ENCODE measurements at places on chromosomes 3 and 15. TPM values are rescaled to one million over a fixed set of nuclear protein-coding genes. Genes with fewer than 3 reads are reported as not detected.

The CXCR6 gene
- total RNA-seq, result 1.6 TPM

The PCSK6 gene
- 0.83 TPM for total RNA-seq

The ERICH6 gene
- total RNA-seq, result not detected

The LRRC15 gene
- not detected for total RNA-seq

The IMPDH2 gene
- total RNA-seq, result 769 TPM

The KLHL40 gene
- total RNA-seq, result not detected

GRCh38 chr15:72227192-72227586, 3.8 kb downstream of the PKM start:
- peak; percentile 36 for DNase-seq

- no peak for DNase-seq
Measured at GRCh38 chr15:65907661-65908060, 38.4 kb downstream of the RAB11A start.

DNA sequence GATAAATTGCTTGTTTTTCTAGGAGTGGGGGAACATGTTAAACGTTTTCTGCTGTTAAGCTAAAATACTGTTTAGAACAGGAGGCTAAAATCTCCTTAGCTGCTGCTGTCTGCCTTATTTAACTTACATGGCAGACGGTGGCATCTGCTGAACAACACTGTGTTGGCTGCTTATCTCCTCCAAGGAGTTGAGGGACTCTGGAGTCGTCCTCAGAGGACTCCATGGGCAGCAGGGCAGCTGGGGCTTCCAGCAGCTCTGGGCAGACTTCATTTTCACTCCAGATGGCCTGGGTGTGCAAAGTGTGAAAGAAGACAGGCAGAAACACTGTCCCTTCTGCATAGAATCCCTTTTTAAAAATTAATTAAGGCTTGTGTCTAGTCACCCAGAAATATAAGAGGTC, 52.9 kb upstream of the NUDT16 start:
- DNase-seq, result no peak

The DNAH12 gene
- not detected for total RNA-seq
